ENCODE measurements at places on chromosomes 2 and 18.

GRCh38 chr2:51256736-51257135 lies 224.8 kb upstream of the NRXN1 start:
- no peak for DNase-seq

GRCh38 chr2:188449971-188450370 lies 158.3 kb downstream of the GULP1 start:
- DNase-seq: no peak

- no peak for DNase-seq
Measured at GRCh38 chr2:173990970-173991819, 26.0 kb upstream of the SP3 start.

GRCh38 chr2:10271509-10271908 lies 31.2 kb upstream of the HPCAL1 start:
- no peak for DNase-seq

DNA sequence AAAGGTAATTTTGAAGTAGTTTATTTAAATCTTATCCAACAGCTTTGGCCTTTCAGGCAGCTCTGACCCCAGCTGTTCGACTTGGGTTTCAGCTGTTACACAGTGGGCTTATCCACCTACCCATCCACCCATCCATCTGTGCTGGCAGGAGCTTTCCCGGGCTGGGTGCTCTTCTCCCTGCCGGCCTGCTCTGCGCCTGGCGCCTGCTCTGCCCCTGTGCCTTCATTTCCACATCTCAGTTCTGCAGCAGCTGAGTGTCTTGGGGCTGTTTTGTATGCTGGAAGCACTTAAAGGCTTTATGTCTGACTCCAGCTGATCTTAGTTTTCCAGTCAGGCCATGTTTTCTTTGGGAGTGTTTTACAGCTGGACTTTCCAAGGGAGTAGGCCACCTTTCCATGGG lies 24.2 kb downstream of the LDLRAD4 start:
- DNase-seq: no peak

DNA sequence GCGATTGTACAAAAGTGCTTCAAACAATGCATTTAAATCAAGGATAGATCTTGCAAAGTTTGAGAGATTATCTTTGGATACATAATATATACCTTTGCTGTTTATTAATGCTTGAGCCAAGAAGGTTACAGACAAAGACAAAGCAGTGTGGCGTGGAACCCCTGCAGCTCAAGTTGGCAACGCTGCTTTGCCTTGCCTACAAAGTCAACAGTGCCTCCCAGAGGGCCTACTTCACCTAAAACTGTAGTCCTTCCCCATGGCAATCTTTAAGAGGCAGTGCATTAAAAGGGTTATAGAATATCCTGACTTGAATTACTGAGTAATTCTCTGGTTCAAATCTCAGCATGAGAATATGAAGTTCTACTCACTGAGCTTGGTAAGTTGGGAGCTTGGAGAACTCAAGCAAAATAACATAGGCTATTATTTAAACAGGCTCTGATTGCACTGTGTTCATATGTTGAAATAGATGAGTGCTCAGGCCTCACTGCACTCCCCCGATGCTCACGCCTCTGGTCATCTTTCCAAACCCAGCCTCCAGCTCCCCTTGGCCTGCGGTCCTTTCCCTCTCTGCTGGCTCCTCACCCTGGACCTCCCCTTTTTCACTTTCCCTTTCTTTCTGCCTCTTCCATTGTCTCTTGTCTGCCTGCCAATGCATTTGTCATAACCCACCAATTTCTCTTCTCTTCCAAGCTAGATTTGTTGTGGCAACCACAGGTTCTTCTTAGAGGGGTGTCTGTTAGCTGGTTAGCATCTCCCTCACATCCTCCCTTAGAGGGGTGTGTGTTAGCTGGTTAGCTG lies 96.5 kb downstream of the MYT1L start:
- DNase-seq: no peak

DNA sequence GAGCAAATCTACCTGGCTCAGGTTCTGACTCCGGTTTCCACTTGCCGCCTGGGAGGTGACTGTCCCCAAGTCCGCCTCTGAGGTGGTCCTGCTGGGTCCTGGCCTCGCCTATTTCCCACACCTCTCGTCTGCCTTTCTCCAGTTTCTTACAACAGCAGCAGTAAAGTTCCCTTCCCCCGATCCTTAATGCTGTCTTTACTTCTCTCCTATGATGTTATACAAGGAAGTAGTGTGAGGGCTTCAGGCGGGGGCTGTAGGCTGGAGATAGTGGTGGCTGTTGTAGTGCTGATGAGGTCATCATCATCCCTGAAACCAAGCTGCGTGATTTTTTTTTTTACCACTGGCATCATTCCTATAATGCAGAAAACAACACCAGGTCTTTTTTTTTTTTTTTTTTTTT lies 18.9 kb downstream of the TGIF1 start:
- no peak for DNase-seq

DNA sequence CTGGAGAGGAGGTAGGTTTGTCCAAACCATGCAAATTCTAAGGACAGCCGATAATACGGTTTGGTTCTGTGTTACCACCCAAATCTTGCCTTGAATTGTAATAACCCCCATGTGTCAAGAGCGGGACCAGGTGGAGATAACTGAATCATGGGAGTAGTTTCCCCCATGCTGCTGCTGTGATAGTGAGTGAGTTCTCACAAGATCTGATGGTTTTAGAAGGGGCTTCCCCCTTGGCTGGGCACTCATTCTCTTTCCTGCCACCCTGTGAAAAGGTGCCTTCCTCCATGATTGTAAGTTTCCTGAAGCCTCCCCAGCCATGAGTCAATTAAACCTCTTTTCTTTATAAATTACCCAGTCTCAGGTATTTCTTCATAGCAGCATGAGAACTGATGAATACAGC lies 295.2 kb downstream of the NBAS start:
- no peak for DNase-seq

GRCh38 chr2:30764021-30764800 lies 43.0 kb downstream of the CAPN13 start:
- DNase-seq: no peak

- no peak for DNase-seq
Measured at GRCh38 chr2:139078376-139078775, 298.2 kb upstream of the NXPH2 start.

GRCh38 chr2:233375490-233376314 lies 21.4 kb downstream of the DGKD start:
- DNase-seq: no peak

All from LoVo (cell line).